ENCODE measurements at places on chromosomes 13 and 19. TPM values are rescaled to one million over a fixed set of nuclear protein-coding genes. Genes with fewer than 3 reads are reported as not detected.

GRCh38 chr13:27266917-27267316 lies 3.7 kb upstream of the RASL11A start:
- no peak for DNase-seq

DNA sequence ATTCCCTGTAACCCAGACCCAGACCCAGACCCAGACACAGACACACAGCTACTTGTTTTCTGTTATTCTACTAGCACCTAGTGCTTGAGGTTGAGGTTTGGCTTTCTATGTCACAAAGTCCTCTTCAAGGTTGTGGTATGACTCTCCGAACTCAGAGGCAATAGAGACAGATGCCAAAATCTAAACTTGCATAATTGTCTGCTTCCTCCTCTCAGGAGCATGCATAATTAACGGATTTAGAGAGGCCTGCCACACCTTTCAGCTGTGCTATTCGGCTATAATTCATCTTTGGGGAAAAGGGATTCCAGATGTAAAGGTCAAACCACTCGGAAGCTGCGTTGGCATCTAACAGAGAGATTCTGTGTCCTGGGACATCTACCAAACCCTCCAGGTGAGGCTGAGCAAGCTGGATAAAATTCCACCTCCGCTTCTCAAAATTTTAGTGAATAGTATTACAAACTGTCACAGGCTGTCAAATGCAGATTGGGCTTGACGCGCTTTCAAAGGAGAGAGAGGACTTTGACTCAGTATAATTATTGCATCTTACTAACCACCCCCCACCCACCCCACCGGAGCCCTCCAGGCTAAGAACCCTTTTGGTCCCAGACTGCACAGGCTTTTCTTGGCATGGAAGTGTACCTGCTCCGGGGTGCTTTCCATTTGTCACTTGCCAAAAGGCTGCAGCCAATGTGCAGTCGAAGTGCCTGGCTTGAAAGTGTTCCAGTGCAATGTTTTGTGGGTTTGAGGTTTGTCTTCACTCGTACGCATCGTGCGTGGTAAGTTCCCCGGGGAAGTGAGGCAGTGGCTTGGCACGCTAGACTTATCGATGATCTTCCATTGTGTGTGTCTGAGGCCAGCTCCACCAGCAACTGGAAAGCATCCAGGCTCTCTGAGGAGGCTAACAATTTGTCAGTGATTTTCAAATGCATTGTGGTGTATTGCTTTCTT lies 194.1 kb downstream of the TDRD3 start:
- no peak for DNase-seq

GRCh38 chr13:83350569-83350968 lies 531.7 kb downstream of the SLITRK1 start:
- no peak for DNase-seq

GRCh38 chr19:14412996-14413692 lies 6.0 kb downstream of the DDX39A start:
- no peak for DNase-seq

DNA sequence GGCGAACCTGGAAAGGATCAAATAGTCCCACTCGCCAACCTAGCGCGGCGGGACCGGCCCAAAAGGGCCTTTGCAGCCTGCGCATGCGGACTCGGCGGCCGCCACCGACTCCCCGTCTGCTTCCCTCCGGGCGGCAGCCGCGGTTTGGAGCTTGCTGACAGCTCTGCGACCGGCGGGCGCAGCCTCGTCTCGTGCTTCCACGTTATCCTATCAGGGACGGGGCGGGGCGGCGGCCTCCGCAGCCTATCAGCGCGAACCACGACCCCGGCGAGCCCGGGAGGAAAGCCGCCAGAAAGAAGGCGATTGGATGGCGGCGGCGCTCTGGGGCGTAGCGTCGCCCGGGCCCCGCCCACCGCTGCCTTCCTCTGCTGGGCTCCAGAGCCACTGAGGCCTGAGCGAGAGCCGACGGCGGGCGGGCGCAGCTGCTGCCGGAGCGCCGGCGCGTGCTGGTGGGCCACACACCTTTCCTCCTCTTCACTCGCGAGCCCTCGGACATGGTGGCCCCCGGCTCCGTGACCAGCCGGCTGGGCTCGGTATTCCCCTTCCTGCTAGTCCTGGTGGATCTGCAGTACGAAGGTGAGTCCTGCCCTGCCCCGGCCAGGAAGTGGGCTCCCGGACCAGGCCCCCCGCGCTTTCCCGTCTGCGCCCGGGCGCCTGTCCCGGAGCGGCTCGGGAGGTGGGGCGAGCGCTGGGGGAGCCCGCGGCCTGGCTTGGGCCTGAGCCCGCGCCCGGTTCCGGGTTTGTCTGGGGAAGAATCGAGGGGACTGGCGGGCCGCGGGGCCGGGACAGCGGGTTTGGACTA lies at the start of gene DNAJC3:
Gene DNAJC3, plus strand, starts transcription at position 378 of the 802 bp plus-strand sequence. Its CDS starts 117 bp downstream, at position 495.
- DNase-seq = peak; percentile 97

- DNase-seq = no peak
Measured at GRCh38 chr19:47448360-47448727, 23.3 kb downstream of the SLC8A2 start.

DNA sequence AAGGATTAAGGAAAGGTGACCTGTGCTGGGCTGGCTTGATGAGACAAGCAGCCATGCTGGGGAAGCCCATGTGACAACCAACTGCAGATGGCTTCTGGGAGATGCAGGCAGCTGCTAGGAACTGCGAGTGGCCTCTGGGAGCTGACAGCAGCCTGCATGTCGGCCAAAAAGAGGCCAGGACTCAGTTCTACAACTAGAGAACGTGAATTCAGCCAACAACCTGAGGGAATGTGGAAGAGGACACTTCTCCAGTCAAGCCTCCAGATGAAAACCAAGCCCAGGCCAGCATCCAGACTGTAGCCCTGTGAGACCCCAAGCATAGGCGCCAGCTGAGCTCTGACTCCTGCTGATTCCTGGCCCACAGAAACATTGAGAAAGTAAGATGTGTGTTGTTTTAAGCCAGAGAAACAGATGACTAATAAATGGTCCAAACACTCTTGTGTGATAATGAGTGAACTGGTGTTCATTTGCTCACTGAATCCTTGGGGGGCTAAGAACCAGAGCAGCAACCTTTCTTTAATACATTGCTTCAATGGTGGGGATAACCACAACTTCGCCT lies 45.0 kb downstream of the SLC7A1 start:
- no peak for DNase-seq

DNA sequence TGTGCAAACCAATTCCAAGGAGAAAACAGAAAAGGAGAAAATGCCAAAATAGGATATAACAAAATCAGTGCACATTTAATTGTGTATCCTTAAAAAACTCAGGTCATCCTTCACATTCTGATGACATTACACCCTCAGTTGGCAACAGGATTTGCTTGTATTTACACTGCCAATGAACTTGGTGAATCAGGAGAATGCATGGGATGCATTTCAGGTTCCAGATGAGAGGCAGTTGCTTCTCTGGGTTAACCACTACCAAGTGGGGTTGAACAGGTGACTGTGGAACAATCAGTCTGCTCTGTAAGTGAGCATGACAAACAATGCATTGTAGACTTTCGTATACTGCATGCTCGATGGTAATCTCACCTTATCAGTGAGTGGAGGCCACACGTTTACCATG lies 79.1 kb downstream of the STARD13 start:
- DNase-seq = no peak

- no peak for DNase-seq
Measured at GRCh38 chr13:68727165-68727564, 1380.5 kb upstream of the ATXN8OS start.

GRCh38 chr19:29292153-29292552 lies 79.2 kb upstream of the UQCRFS1 start:
- DNase-seq = no peak

DNA sequence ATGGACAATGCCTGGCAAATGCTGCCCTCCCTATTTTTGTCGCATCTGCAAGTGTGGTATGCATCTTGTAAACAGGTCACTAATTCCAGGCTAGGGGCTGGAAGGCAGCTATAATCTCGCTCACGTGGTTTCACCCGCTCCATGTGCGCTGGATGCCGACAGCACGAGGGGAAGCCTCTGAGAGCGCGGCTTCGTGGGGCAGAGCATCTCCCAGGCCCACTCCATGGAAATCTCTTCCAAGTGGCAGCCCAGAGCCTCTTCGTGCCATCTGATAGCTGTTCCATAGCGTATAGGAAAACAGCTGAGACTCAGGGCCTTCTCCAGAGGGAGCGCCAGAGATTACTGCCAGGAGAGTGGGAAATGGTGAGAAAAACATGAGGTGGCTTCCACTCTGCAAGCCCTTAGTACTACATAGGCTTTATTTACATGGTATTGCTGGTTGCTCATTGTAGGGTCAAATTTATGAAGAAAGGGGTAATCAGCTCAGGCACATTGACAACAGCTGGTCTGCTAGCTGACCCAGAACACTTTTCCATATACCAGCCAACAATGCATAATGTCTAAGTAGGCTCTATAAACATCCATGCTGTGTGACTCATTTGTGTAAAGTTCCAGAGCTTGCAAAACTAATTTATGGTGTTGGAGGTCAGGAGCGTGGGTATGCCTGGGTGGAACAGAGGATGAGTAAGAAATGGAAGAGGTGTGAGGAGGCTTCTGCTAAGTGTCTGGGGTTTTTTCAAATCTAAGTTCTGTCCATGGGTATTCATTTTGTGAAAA lies 165.2 kb downstream of the SHISA2 start:
- no peak for DNase-seq

GRCh38 chr13:70945506-70945905 lies 837.3 kb upstream of the KLHL1 start:
- no peak for DNase-seq

DNA sequence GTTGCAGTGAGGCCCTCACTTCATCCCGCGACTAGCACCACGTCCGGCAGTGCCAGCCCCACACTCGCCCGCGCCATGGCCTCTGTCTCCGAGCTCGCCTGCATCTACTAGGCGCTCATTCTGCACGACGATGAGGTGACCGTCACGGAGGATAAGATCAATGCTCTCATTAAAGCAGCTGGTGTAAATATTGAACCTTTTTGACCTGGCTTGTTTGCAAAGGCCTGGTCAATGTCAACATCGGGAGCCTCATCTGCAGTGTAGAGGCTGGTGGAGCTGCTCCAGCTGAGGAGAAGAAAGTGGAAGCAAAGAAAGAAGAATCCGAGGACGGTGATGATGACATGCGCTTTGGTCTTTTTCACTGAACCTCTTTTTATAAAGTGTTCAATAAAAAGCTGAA lies 48.6 kb downstream of the NLRP12 start:
- DNase-seq = no peak

GRCh38 chr13:87827479-87827878 lies 156.3 kb downstream of the SLITRK5 start:
- no peak for DNase-seq

GRCh38 chr19:33250500-33250899 lies 24.9 kb upstream of the SLC7A10 start:
- no peak for DNase-seq

GRCh38 chr19:51808333-51808986 lies 13.5 kb downstream of the FPR3 start:
- DNase-seq = peak; percentile 40

Gene MAP2K2
- 150 TPM for total RNA-seq

Gene GPR12
- not detected for total RNA-seq

Gene CEACAM1
- total RNA-seq = 0.16 TPM

Gene GTF2F2
- 32.3 TPM for total RNA-seq

Gene FCAR
- not detected for total RNA-seq

Gene KLK15
- total RNA-seq = not detected

Gene OR7C1
- 0.16 TPM for total RNA-seq

Gene TMEM150B
- 1.4 TPM for total RNA-seq

Gene APC2
- 0.40 TPM for total RNA-seq

Gene KMT2B
- total RNA-seq = 43.9 TPM
